ENCODE measurements at places on chromosomes 12 and 14. TPM values are rescaled to one million over a fixed set of nuclear protein-coding genes. Genes with fewer than 3 reads are reported as not detected.

- no peak for DNase-seq
Observed at GRCh38 chr12:42104087-42104486, 40.6 kb downstream of the GXYLT1 start.

Gene SYNDIG1L
- not detected for polyA plus RNA-seq

Gene FOXG1
- not detected for polyA plus RNA-seq

Gene HOXC12
- 0.48 TPM for polyA plus RNA-seq

Gene B4GALNT1
- polyA plus RNA-seq, result 1.9 TPM

Measured in hindlimb muscle (tissue), 1 donor.